Activated naive CD8-positive, alpha-beta T cell treated with anti-CD3 and anti-CD28 coated beads, Interleukin-2, amount 10 ng/mL, durations not matched to agents 7 days and 5 days (primary cell): ENCODE measurements at places on chromosomes 12 and 14. TPM values are rescaled to one million over a fixed set of nuclear protein-coding genes. Genes with fewer than 3 reads are reported as not detected.
A peak's percentile ranks its signal among the peaks of the same experiment; 100 is the strongest.

HAL gene
- 0.14 TPM for total RNA-seq

GZMB gene
- total RNA-seq: 195 TPM

DHRS2 gene
- total RNA-seq: not detected

GRCh38 chr12:106774808-106775524 is 484 bp downstream of the RIC8B start:
- DNase-seq: peak; percentile 59

DNA sequence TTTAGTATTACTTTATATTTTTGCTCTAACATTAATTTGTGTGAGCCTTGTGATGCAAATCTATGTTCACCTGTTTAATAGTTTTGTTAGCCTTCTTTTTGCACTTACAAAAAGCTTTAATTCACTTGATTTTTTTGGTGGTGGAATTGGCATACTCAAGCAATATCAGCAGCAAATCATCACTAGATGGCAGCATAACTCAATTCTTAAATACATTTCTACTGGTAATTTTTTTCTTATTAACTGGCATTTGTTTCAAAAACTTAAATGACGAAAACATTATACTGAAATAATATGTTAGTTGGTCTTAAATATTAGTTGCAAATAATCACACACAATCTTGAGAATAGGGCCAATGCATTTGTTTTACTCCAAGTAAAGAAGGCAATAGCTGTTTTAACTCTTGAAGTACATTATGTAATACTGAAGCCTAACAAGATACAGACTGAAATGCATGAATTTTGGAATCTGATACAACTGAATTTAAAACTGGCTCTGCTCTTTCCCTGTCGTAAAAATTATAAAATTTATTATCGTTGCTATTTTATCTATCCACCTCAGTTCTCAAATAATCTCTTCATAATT is 151.5 kb downstream of the ATXN7L3B start:
- no peak for DNase-seq

DNA sequence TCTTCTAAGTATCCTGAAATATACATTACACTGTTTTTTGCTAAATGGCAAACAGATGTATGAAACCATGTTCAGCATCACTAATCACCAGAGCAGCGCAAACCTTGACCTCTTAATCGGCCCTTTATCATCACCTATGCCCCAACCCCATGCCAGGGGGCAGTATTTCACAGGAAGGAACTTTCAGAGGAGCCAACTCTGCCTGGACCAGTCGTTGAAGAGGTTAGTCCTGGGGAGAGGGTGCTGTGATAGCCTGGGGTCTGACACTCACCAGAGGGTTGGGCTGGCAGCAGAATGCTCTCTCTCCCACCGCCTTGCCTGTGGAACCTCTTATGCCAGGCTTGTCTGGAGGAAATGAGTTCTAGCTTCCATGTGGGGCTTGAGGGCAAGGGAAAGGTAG is 411.7 kb downstream of the TMEM117 start:
- no peak for DNase-seq

DNA sequence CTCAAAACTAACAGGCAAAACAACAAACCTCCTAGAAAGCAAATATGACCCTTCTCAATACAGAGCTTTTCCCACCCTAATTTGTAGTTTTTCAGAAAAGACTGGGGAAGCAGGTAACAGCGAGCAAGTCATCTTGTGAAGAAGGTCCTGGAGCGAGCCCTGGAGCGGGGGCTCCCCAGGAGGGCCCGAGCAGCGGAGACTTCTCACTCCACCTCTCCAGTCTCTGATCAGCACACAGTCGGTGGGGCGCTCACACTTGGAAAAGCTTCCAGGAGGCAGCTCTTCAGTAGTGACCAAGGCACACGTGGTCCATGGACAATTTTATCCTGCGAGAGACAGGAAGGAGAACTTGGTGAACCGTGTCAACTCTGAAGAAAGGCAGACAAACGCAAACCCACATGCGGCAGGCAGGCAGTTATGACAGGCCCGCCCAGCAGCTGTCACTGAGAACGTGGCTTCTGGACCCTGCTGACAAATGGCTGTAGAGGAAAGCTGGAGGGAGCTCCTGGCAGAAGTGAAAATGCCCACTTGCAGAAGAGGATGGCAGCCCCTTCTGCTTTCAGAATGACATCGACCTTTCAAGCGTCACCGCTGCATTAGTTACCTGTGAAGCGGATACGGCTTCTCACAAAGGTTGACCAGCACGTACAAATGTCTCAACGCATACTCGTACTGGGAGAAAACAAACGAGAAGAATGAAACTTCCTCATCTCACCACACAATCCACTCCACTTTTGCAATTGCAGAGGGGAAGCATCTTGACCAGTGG is 44.2 kb downstream of the LGMN start:
- no peak for DNase-seq

GRCh38 chr12:49554266-49554665 is 13.7 kb downstream of the MCRS1 start:
- DNase-seq: no peak

GRCh38 chr12:70664465-70664881 is 27.2 kb upstream of the PTPRB start:
- DNase-seq: no peak
